ENCODE measurements at places on chromosomes 1 and 21.

DNA sequence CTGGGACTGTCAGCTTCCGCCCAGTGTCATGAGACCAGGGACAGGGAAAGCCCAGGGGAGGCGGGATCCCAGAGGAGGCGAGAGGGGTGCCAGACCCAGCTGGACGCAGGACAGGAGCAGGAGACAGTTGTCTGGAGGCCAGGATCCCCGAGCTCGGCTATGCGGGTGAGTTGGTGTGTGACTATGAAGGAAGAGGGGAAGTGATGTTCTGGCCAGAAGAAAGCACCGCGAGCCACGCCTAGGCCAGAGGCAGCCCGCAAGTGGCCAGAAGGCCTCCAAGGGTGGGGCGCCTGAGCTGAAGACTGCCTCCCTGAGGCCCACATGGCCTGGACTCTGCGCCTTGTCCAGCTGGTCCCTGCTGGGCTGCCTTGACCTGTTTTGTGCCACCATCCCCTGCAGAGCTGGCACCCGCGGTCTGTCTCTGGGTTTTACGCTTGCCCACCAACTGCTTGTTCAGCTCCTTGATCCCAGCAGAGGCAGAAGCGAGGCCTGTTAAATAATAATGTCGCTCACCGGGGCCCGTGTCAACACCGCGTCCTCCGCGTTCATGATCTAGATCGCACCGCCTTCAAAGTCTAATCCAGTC lies 85.2 kb upstream of the ACTL8 start:
- no peak for DNase-seq

- DNase-seq = no peak
Measured at GRCh38 chr1:11978301-11978700, 1.9 kb upstream of the MFN2 start.

DNA sequence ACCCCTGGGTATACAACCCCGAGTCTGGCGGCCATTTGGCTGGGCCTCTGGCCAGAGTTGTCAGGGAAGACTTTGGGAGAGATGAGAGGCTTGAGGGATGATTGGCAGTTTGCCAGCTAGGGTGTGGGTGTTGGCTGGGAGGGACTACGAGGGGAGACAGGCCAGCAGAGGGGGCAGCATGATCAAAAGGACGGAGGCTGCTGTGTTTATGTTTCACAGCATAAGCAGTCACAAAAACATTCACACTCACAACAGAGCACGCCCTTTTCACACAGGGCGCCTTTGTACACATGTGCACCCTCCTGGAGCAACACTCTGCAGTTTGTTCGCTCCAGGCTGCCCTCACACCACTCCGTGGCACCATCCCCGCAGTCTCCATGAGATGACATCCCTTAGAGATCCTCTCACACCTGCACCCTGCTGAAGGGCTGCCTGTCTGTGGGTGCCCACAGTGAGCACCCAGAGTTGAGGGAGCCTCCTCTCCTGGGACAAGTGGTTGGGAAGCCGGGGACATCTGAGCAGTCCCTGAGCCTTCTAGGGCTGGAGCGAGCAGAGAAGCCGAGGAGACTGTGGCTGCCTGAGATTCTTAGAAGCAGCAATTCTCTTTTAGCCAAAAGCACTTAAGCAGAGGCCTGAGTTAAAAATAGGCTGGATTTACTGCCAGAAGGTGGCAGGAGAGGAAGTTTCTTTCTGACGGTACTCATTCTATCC lies 15.4 kb downstream of the EFNA3 start:
- DNase-seq = no peak

- no peak for DNase-seq
Measured at GRCh38 chr1:58358346-58358745, 188.2 kb downstream of the OMA1 start.

GRCh38 chr1:87333692-87334347 lies 5.1 kb downstream of the LMO4 start:
- peak; percentile 10 for DNase-seq

DNA sequence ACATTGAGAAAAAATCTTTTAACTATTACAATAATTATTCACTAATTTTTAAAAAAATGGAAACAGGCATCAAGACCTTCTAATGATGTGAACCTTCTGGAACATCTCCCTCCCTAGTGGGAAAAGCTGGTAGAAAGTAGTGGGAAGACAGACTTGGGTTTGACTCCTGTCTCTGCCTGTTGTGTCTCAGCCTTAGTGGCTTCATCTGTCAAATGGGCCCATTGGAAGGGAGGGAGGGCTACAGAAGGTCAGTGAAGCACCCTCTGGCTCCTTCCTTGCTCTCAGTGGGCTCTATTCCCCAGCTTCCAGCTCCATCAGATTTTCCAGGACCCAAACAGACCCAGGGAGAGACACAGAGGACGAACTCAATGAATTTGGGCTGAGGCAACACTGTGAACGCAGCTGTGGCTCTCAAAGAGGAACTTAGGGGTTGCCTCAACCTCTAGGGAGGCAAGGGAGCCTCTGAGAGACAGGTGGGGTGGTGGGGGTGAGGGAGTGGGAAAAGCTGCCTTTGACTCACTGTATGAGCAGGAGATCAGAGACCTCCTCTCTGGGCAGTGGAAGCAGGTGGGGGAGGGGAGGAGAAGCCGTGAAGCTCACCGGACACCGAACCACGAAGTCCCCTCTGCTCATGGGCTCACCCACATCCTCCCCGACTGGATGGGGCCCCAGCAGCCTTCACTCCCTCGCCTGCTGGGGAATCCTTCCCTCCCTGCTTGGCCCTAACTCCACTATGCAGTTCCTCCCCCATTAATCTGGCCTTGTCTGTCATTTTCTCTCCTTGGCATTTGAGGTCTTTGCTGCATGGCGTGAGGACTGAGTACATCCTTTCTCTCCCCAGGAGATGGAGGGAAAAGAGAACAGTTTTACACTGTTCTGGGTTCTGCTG lies 4.5 kb downstream of the CNR2 start:
- DNase-seq = peak; percentile 50

DNA sequence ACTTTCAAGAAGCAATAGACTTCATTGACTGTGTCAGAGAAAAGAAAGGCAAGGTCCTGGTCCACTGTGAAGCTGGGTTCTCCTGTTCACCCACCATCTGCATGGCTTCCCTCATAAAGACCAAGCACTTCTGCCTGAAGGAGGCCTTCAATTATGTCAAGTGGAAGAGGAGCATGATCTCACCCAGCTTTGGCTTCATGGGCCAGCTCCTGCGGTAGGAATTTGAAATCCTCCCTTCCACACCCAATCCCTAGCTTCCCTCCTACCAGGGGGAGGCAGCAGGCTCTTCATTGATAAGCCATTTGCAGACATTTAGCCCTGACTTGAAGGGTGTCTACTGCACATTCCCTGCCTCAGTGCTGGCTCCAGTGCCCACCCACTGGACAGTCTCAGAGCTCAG lies 84.3 kb upstream of the RHOU start:
- DNase-seq = no peak

DNA sequence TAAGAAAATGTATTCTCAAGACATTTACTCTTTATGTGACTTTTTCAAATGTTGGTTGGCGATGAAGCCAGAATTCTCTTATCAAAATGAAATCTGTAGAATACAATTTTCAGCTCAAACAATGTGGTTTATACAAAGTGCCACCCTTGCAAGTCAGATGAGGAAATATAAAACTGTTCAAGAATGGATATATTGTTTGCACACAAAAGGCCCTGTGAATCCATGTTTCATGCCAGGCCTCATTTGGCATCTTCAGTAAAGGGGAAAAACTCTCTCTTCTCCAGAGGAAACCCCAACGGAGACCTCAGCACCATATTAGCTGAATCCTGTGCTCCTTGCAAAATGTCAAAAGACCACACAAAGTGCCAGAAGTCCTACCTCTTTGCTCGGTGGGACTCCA lies 310.4 kb downstream of the RRAGC start:
- DNase-seq = no peak

DNA sequence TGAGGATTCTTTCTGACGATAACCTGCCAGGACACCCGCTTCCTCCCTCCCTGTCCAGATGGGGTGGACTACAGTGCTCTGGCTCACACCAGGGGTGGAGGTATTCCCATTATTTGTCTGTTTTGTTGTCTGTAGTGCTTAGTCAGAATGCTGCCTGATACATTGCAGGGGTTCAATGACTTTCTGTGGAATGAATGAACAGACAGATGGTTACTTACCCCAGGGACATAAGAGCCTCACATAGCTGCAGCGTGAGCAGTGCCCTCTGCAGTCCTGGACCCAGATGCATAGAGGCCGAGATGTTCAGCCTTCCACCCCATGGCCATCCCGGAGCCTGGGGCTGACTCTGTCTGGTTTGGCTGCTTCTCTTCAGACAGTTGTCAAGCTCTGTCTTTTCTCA lies 13.0 kb upstream of the F3 start:
- DNase-seq = no peak

GRCh38 chr1:177172866-177173265 lies 2.1 kb downstream of the BRINP2 start:
- no peak for DNase-seq

- no peak for DNase-seq
Measured at GRCh38 chr1:188514917-188515316, 1686.2 kb downstream of the PLA2G4A start.

DNA sequence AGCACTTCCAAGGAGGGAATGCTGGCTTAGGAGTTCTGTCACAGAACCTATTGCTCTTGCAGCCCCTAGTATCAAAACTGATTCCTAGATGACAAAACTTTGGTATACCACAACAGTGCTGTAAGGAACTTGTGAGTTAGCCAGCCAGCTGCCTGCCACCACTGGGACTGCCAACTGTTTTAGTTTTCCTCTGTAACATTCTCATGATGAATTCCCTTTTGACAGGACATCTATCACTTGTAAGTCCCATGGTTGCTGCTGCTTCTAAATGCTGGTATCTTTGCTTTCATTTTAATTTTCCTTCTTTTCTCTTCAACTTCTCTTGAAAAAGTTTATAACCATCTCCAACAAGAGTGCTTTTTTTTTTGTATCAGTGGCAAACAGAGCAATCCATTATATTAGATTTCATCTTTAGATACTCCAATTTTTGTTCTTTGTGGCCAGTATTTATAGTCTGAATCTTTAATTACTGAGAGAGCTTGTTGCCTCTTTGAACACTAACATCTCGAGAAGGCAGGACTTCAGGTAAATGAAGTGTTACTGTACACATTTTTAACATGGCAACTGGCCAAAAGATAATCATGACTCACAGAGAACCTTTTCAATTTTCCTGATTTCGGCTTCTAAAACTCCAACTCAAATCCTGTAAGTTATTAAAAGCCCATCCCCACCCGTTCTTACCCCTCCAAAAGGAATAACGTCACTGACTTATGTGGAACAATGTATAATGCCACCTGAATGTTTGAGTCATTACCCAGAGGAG lies 19.8 kb downstream of the DBT start:
- DNase-seq = no peak

DNA sequence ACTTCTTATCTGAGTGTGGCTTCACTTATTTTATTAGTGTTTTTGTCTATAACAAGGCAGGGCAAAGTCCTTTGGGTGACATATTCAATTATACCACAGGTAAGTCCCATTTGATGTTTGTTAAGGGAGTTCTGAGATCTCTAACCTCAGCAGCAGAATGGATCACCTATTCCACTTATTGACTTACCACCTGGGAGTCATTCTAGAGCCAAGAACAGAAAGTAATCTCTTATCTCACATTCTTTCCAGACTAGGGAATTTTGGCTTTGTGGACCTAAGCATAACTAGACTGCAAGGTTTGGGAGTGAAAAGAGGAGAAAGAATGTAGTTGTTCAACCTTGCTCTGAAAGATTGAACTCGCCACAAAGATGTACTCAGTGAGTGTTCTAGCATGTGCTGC lies 13.2 kb downstream of the FNDC7 start:
- DNase-seq = no peak

DNA sequence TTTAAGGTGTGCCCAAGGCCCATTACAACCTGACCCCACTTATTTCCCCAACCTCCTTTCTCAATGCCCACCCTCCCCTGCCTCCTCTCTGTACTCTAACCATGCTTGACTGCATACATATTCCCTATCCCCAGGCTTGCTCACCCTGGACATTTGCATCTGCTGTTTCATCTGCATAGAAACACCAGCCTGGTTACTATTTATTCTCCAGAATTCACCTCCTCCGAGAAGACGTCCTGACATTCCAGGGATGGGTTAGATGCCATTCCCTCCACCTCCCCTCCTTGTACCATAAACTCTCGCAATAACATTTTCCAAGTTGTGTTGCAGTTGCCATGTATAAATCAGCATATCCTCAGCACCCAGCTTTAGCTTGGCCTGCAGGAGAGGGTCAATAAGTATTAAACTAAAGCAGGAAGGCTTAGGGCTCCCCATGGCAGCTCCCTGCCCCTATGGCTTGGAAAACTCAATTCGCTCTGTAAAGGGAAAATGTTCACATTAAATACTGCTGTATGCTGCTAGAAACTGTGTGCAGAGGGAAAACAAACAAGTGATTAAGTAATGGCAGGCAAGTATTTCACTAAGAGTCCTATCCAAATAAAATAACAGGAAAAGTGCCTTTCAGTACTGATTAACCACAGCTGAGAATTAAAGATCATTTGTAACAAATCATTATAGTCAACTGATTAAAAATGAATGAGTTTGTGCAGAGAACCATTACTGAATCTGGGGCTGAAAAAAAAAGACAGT lies 202.3 kb downstream of the TNR start:
- DNase-seq = no peak

DNA sequence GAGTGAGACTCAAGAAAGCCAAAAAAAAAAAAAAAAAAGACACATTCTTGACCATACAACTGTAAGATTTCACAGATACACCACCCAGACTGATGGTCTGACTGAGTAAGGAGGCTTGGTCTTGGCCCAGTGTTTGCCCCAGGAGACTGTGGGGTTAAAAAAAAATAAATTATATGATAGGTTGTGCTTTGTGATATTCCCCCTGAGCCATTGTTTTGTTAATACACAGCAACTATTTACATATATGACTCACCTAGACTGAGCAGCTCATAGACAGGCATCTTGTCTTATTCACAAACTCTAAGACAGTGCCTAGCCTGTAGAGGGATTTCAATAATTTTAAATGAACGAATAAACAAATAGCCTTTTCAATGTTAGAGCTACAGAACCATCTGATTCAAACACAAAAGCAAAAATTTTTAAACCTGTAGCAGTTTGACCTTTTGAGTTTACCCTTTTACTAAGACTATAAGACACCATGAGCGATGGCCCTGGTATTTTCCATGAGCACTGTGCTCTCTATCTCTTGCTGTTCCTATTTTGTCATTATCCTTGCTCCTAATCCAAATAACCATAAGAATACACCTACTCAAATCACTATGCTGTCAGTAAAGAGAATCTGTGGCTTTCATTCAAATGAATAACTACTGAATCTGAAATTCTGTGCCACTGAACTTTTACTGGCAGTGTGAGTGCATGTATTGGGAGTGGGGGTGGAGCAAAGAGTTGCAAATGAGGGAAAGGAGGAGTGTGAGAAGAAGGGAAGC lies 199.4 kb upstream of the PTBP2 start:
- DNase-seq = no peak

DNA sequence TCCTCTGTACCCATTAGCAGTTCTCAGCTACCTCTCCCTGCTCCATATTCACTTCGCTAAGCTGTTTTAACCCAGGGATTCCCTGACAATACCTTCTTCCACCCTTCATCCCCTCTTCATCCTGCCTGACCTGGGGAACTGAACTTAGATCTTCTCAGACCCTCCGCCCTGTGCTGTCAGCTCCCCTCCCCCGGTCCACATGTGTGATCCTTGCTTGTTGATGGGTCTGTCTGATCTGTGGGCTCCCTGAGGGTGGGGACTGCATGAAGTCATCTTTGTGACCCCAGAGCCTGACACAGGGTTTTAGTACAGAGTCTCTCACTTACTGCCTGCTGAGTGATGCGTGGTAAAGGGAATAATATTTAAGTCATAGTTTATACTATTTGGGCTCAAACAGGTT lies 11.8 kb downstream of the CHAF1B start:
- no peak for DNase-seq

- no peak for DNase-seq
Measured at GRCh38 chr1:11952455-11953109, 18.1 kb downstream of the PLOD1 start.

Data from activated naive CD8-positive, alpha-beta T cell treated with anti-CD3 and anti-CD28 coated beads, Interleukin-2, amount 50 U/mL, for 24 hours (primary cell).